ENCODE measurements at places on chromosomes 1 and 21. TPM values are rescaled to one million over a fixed set of nuclear protein-coding genes. Genes with fewer than 3 reads are reported as not detected.

DNA sequence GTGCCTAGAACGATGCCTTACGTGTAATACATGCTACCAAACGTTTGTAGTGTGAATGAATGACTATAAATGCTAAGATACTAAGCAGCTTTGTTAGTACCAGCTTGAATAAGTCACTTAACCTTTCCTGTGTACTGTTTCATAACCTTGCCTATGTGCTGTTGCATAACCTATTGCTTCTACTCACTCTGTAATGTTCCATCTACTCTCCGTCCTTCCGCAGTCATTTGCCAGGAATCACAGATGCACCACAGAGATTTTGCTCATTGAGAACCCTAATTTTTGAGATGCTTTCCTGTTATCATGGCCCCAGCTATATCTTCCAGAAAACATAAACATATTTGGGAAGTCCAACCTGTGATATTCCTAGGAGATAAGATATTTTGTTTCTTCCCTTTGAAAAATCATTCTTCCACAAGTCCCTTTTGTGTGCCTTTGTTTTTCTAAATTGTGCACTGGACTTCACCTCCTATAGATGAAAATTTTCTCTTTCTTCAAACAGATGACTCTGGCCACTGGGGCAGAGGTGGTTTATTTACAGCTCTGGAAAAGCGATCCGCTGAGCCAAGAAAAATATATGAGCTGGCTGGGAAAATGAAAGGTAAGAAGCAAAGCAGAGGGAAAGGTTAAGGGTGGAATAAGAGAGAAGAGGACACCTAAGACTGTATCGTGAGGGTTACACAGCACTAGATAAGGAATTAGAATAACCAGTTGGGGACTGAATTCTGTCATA lies 44.8 kb downstream of the CHD1L start:
- no peak for DNase-seq

- DNase-seq, result no peak
Observed at GRCh38 chr1:32122151-32122550, 14.3 kb downstream of the KPNA6 start.

DNA sequence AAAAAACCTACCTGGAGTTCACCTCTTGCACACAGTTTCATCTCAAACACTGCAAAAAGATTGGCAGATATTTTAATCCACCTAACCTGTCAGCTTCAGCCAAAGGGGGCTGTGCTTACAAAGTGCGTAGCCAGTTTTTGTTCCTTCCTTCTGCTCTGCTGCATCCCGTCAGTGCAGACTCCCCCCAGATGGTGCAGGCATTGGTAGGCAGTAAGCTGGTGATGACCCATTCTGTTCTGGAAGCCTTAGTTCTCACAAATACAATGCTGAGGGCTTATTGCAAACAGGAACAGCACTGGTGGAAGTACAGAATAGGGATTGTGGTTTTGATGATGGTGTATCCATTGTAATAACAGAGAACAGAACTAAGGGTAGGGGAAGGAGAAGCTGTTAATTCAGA lies 239.5 kb downstream of the RYR2 start:
- no peak for DNase-seq

DNA sequence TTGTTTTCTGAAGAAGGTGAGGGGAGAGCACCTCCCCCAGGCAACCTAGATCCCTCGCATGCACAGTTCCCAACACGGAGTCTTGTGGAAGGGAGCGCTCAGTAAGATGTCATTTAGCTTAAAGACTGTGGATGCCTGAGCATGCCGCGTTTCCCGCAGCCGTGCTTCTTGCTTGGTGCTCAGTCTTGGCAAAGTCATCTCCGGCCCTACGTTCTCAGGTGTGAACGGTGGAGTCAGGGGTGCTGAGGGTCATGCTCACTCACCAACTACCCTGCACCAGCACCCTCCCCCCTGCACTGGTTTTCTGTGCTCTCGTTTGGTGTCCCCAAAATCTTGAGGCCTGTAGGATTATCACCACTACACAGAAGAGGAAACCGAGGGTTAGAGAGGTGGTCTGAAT lies 202.1 kb downstream of the RHOU start:
- DNase-seq, result no peak

GRCh38 chr1:150971583-150972416 lies 2.8 kb downstream of the CERS2 start:
- no peak for DNase-seq

DNA sequence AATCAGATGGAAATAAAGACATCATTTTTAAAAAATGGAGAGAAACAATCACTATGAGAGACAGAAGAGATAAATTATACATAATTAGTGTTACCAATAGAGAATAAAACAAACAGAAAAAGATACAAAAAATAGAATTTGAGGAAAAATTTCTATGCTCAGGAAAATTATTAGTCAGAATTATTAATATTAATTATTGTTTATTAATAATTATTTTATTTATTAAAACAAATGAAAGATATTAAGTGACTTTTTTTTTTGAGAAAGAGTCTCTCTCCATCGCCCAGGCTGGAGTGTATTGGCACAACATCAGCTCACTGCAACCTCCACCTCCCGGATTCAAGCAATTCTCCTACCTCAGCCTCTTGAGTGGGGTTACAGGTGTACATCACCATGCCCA lies 299.8 kb upstream of the NR5A2 start:
- no peak for DNase-seq

DNA sequence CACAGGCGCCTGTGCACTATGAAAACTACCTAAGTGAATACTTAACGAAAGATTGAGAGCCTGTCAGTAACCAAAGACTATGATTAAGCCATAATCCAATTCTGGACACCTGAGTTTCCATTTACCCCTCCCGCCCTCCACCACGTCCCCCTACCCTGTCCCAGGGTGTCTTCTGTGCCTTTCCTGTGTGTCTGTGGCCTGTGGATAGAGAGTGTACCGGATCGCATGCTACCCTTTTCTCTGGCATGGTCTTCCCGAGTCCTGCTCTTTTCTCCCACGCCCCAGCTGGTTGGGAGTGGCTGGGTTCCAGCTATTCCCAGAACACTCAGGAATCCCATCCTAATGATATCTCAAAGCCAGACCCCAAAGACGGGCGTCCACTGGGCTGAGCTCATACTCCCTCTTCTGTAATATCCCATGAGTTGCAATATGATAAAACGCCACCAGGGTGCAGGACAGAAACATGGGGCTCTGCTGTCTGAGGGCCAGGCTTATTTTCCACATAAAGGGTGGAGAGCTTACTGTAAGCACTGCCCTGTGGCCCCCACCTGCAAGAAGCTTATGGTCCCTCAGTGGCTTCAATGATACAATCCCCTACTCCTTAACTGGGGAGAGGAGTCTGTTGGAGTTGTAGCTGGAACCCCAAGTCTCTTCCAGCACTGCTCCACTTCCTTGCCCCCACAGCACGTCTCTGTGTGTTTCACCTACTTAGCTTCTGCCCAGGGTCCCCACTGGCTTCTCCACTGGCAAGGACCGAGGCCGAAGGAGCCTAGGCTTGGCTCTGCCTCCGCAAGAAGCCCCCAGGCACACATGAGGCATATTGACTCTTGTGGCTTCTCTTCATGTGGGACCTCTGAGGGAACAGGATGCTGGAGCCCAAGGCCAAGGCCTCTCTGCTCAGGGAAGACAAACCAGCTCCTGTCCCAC lies 17.6 kb upstream of the ALX3 start:
- peak; percentile 74 for DNase-seq

DNA sequence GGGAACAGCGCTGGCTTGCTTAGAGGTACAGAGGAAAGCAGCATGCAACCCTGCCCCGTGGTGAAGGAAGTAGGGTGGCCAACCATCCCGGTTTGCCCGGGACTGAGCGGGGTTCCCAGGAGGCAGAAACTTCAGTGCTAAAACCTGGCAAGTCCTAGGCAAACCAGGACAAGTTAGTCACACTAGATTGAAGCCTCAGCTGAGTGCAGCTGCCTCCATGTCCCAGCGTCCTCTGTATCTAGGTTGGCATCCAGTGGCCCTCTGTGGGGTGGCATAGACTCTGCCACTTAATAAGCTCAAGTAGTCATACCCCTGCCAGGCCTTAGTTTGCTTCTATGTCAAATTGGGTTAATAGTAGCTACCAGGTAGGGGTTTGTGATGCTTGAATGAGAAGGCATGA lies 67.1 kb downstream of the ATP2B4 start:
- DNase-seq, result no peak

GRCh38 chr1:21589618-21590017 lies 79.5 kb downstream of the RAP1GAP start:
- no peak for DNase-seq

DNA sequence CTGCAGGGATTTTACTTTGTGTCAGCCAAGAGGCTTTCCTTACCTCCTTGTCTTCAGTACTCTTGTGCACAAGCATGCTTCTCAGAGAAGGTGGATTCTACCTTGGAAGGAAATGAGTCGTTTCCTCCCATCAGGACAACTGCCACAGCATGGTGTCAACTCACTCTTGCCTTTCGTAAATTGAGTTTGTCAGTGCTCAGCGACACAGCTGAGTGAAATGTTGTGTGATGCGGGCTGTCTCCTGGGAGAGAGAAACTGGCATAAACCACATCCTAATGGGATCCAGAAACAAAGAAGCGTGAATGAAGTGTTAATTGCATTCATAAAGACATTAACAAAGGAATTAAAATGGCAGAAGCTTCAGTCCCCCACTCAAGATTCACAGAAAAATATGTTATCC lies 51.5 kb upstream of the SLC22A15 start:
- peak; percentile 56 for DNase-seq

GRCh38 chr21:37006486-37007291 lies at the start of gene RIPPLY3:
RIPPLY3 (plus strand) TSS chr21:37006702; CDS start chr21:37006773, 71 bp downstream.
- DNase-seq, result peak; percentile 65

DNA sequence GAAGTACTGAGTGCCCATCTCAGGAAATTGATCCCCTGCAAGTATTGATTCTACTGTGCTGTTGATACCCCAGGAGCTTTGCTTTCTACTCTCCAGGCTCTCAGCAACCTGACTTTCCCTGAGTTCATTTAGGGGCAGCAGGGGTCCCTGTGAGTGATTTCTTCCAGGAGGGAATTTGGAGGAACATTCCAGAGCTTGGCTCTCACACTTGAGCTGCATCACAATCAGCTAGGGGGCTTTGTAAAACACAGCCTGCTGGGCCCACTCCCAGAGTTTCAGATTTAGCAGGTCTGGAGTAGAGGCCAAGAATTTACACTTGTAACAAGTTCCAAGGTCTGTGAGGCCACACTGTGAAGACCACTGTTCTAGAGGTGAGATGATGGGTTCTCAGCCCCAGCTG lies 16.1 kb upstream of the ACTL8 start:
- DNase-seq, result no peak

DNA sequence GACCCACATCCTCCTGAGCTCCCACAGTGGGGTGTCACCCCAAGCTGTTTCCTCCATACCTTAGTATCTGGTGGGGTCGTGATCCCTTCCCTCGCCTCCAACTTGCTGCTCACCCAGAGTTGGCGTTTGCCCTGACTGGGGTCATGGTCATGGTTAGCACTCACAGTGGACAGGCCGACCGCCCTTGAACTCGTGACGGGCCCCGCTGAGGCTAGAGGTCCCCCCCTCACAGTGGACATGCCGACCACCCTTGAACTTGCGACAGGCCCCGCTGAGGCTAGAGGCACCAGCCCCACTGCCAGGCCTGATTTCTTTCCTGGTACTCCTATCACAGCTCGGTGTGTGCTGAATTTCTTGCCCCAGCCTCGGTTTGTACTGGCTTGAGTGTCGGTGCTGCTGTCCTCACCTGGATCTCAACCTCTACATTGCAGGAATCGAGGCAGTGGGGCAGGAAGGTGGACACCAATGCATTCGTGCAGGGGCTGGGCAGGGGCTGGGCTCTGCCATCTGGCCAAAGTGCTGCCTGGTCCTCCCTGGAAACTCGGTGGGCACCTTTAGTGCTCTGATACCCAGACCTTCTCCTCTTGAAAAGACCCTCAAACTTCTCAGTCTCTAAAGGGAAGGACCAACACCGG lies 37.5 kb upstream of the AJAP1 start:
- DNase-seq, result no peak

- no peak for DNase-seq
Observed at GRCh38 chr1:4754816-4755215, 100.4 kb downstream of the AJAP1 start.

DNA sequence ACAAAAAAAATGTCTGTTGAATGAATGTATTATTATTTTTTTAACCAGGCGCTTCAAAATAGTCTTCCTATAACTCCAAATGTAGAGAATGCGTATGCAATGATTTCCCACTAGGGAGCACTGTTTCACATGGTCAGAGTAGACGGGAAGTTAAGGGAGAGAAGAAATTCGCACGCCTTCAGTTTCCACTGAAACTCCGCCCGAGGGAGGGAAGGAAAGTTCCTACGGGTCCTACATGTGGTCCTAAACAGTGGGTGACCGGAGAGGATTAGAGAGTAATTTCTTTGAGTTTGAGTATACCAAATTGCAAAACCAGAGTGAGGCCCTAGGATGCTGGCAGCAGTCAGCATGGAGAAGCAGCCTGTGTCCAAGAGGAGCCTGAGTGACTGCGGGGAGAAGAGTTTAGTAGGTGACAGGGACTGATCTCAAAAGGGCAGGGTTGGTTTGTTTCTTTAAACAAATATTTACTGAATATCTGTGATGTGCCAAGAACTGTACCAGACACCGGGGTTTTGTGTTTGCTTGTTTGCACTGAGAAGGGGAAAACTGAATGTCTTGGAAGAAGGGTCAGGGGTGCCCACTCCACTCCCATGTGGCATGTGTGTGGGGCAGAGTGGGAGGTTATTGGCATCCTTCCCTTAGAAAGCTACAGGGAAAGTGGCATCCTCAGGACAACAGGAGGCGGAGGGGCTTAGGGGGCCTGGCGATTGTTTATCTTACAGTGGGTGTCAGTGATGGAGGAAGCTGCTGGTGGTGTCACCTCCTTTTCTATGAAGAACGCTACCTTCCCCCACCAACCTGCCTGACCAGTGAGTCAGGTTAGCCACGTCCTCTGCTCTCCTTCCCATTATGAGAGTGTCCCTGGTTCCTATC lies 22.8 kb downstream of the RNU5D-1 start:
- DNase-seq, result peak; percentile 74

GRCh38 chr21:46142582-46143473 lies 12.6 kb downstream of the FTCD start:
- no peak for DNase-seq

DNA sequence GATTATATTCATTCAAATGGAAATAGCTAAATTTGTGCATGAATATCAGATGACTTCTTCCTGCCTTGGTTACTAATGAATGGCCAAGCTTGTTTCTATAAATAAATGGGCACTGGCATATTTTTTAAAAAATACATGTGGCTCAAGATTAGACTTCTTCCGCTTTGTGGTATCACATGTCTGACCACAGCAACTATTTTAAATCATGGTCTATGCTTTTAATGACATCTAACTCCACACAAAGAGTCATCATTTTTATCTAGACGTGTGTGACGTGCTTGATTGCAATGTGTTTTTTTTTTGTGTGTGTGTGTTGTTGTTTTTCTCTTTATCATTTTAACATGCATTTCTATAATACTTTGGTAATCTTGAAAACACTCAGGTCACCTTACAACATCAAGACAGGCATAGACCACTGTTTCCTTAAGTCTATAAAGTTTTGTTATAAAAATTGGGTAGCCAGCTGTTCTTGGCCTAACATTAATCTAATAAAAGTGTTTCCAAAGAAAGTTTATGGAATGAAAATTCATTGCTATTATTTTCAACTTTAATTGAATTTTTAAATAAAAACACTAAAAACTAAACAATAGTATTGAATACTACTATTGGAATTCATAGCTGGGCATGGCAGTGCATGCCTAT lies 29.5 kb downstream of the RGS1 start:
- no peak for DNase-seq

The LDLRAD2 gene
- total RNA-seq, result not detected

The MIXL1 gene
- 0.39 TPM for total RNA-seq

The SORT1 gene
- total RNA-seq, result 52.4 TPM

The KRTAP6-3 gene
- total RNA-seq, result not detected

The CFHR3 gene
- not detected for total RNA-seq

The DCDC2B gene
- total RNA-seq, result not detected

The KLHDC9 gene
- total RNA-seq, result 4.8 TPM

The GPA33 gene
- total RNA-seq, result not detected
